ENCODE measurements at places on chromosomes 7 and 10.

DNA sequence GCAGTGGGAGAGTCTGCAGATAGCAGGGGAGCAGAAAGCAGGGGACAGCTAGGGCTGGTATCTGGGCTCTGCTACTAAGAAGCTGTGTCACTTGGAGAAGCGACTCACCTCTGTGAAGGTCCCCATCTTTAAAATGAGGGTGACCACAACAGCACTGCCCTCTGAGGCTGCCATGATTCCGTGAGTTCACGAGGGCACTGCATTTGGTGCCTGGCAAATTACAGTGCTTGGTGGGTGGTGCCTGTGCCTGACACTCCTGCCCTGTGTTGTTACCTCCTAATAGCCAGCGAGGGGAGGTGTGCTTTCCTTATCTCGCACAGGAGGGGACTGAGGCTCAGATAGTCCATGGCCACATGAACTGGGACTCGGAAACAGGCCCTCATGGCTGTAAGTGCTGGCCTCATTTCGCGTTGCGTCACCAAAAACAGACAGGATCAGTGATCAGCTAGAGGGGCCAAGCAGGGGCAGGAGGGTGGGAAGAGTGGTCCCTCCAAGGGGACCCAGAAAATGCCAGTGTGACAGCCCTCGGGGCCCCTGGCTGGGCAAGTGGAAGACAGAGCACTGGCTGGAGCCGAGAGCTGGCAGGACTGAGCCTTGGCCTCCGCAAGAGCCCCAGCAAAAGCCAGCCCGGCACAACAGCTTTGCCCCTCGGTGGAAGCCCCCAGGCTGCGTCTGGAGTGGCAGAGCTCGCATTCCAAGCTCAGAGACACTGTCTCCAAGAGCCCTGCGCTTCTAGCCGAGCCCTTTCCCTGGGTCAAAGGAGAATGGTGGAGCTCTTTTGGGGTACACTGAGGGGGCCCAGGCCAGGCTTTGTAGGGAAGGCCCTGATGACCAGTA lies 17.3 kb upstream of the BNIP3 start:
- H3K36me3 ChIP-seq = no peaks in the 10 kb centered on the region
- DNase-seq = no peak
- H3K27me3 ChIP-seq = no peaks in the 10 kb centered on the region
- H3K4me3 ChIP-seq = no peak overlapping the region

DNA sequence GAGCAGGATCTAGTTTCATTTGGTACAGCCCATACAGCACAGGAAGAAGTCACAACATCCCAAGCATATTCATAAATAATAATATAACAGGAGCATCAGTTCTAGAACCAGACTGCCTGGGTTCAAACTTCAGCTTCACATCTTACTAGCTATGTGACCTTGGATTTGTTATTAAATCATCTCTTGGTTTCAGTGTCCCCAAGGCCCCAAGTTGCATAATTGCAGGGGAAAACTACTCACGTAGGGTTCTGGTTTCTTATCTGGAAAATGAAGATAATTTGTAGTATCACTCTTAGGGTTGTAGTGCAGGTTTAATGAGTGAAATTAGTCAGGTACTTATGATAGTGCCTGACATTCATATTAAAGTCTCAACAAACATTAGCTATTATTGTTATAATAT lies 5.5 kb upstream of the IQUB start:
- no peaks in the 10 kb centered on the region for H3K36me3 ChIP-seq
- no peaks in the 10 kb centered on the region for H3K4me1 ChIP-seq
- H3K27ac ChIP-seq = no peak overlapping the region
- DNase-seq = no peak

DNA sequence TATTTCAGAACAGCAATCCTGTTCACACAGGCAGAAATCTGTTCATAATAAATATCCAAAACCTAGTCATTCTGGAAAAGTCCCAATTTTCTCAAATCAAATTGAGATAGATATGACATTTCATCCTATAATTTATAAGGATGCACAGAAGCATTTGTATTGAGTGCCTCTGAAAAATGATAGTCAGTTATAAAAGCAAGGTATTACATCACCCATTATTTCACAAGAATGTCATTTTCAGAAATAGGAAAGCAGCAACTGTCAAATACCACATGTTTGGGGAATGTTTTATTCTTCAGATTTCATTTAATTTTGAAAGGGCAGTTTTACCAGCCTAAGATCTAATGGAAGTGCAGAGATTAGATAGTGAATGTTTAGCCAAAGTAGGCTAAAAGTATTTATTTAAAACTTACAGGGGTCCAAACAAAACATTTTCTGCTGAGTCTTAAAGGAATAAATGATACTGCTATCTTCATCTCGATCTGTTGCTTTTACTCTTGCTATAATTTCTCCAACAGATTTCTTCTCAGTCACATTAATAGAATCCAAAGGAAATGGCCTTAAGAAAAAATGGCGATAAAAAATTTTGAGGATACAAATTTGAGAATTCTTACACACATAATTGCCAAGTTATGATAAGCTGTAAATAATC lies 185.8 kb downstream of the HGF start:
- H3K4me3 ChIP-seq = no peak overlapping the region
- H3K27me3 ChIP-seq = no peaks in the 10 kb centered on the region
- no peak for DNase-seq
- no peaks in the 10 kb centered on the region for H3K4me1 ChIP-seq
- H3K36me3 ChIP-seq = no peaks in the 10 kb centered on the region
- H3K27ac ChIP-seq = no peak overlapping the region

GRCh38 chr7:45033261-45033930 lies 33.4 kb downstream of the CCM2 start:
- H3K36me3 ChIP-seq = 0 out of 2 replicates have a peak, but pooled peaks cover 3% of the 10 kb centered on the region
- H3K4me3 ChIP-seq = no peak overlapping the region
- H3K27me3 ChIP-seq = no peaks in the 10 kb centered on the region
- peaks cover 1% of the 10 kb centered on the region for H3K4me1 ChIP-seq

- peaks cover 4% of the 10 kb centered on the region for H3K4me1 ChIP-seq
- no peak overlapping the region for H3K27ac ChIP-seq
- H3K27me3 ChIP-seq = no peaks in the 10 kb centered on the region
- no peaks in the 10 kb centered on the region for H3K36me3 ChIP-seq
- DNase-seq = peak; percentile 83
Measured at GRCh38 chr10:114876602-114877300, 55.2 kb downstream of the FHIP2A start.

DNA sequence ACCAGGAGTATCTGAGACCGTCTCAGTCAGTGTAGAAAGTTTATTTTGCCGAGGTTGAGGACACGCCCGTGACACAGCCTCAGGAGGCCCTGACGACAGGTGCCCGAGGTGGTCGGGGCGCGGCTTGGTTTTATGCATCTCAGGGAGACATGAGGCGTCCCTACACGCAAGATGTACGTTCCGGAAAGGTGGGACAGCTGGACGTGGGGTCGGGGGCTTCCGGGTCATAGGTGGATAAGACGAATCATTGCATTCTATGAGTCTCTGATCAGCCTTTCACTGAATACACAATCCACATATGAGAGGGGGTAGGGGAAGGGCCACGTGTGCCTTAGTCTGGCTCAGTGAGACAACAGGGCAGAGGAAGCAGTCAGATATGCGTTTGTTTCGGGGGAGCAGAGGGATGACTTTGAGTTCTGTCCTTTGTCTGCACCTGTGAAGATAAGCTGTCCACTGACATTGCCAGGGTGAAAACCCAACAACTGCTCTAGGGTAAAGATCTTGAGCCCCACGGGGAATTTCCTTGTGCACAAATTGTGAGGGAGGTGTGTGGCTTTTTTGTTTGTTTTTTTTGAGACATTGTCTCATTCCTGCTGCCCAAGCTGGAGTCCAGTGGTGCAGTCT lies 66.2 kb downstream of the DNAJB6 start:
- no peak overlapping the region for H3K27ac ChIP-seq
- H3K36me3 ChIP-seq = peaks cover 27% of the 10 kb centered on the region
- no peaks in the 10 kb centered on the region for H3K27me3 ChIP-seq
- no peak overlapping the region for H3K4me3 ChIP-seq
- no peaks in the 10 kb centered on the region for H3K4me1 ChIP-seq
- DNase-seq = no peak

- H3K4me1 ChIP-seq = no peaks in the 10 kb centered on the region
- DNase-seq = no peak
- no peaks in the 10 kb centered on the region for H3K27me3 ChIP-seq
- no peak overlapping the region for H3K4me3 ChIP-seq
Measured at GRCh38 chr10:95935429-95935828, 27.7 kb downstream of the CC2D2B start.

- no peak for DNase-seq
- no peaks in the 10 kb centered on the region for H3K4me1 ChIP-seq
- H3K27me3 ChIP-seq = no peaks in the 10 kb centered on the region
- H3K4me3 ChIP-seq = no peak overlapping the region
Measured at GRCh38 chr7:118369987-118370386, 145.5 kb downstream of the ANKRD7 start.

GRCh38 chr7:140260352-140261104 lies 83.7 kb upstream of the KDM7A start:
- H3K27ac ChIP-seq = no peak overlapping the region
- no peaks in the 10 kb centered on the region for H3K4me1 ChIP-seq
- H3K36me3 ChIP-seq = 0 out of 2 replicates have a peak, but pooled peaks cover 2% of the 10 kb centered on the region

DNA sequence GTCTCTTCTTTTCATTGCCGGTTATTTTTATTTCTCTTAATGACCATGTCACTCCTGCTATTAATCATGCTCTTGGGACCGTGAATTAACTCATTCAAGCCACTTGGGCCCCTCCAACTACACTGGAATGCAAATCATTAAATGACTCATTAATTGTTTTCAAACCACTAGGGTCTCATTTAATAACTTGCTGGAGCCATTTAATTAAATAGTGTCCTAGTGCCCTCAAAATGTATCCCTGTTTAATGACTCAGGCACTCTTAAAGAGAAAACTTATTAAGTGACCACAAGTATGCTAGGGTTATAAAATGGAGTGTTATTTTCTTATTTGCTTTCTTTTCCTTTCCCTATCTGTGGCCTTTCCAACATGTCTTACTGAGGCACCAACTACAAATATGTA lies 73.0 kb downstream of the PLXDC2 start:
- no peaks in the 10 kb centered on the region for H3K36me3 ChIP-seq
- no peaks in the 10 kb centered on the region for H3K27me3 ChIP-seq
- H3K4me3 ChIP-seq = no peak overlapping the region
- no peaks in the 10 kb centered on the region for H3K4me1 ChIP-seq

DNA sequence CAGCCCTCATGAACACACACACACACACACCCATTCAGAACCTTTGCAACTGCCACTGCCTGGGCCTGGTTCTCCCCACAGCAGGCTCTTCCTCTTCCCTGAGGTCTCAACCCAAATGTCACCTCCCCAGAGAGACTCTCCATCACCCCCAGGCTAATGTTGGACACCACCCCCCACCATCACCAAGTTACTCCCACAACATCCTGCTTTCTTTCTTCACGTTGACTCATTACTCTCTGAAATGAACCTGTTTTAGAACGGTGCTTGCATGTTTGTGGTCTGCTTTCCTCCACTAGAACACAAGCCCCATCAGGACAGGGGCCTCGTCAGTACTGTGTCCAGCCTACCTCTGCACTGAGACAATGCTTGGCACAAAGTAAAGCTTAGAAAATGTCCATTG lies 16.0 kb downstream of the AFAP1L2 start:
- H3K4me1 ChIP-seq = peaks cover 6% of the 10 kb centered on the region
- H3K4me3 ChIP-seq = no peak overlapping the region
- H3K27ac ChIP-seq = no peak overlapping the region
- DNase-seq = no peak
- H3K27me3 ChIP-seq = no peaks in the 10 kb centered on the region
